CD14-positive monocyte (primary cell): ENCODE measurements at places on chromosomes 2 and 18.
A peak's percentile ranks its signal among the peaks of the same experiment; 100 is the strongest.

DNA sequence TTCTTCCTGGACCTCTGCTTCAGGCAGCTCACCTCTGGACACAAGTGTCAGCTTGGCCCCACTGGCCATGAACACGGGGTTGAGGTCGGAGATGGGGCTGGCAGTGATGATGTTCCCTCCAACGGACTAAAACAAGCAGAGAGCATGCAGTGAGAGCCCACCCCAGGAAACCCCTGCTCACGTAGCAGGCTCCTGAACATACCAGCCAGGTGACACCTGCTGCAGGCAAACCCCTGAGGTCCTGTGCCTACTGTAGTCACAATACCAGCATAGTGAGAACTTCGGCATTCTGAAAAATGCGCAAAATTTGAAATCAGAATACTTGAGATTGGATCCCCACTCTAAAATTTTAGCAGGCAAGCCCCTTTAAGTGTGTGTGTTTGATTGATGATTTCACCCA, 32.9 kb downstream of the XDH start:
- DNase-seq = no peak

DNA sequence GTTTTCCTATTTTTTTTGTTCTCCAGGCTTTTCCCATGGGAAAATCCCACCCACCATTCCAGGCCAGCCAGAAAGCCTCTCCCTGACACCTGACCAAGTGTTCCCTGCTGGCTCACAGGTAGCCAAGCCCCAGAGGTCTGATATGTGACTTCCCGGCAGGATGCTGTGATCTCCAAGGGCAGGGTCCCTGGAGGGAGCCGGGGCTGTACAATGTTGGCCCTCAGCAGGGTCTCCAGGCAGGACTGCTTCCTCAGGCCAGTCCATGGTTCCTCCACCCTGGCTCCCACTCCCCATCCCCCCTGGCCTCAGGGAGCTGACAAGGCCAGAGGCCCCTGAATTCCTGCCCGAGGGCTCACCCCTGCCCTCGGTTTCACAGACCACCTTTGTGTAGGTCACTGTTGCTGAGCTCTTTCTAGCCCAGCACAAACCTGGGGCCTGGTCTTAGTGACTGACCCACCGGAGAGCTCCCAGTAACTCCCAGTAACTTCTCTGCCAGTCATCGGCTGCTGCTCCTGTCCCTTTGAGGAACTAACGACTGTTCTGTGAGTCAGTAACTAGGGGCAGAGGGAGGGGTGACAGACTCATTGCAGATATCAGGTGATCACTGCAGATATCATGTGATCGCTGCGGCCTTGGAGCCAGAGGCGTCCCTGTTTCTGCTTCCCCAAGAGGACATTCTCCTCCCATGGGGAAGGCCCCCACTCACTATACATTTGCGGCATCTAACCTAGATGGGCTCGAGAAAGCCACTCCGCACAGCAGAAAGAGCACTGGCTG, 38.7 kb downstream of the SDC1 start:
- peak; percentile 88 for DNase-seq

DNA sequence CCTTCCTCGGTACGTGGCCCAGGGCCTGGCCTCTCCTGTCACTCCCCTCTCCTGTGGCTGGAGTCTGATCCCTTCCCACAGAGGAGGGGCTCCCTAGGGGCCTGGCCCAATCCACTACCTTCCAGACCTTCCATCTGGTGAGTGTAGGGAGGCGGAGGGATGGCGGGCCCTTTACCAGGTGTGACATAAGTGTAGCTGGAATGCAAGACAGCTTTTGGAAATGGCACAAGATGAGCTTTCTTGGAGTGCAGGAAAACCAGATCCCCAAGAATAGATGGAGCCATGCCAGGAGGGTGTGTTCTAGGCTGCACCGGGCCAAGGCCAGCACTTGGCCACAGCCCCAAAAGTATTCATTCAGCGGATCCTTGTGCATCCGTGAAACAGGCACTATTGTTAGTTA, 30.1 kb downstream of the IGFBP5 start:
- DNase-seq = no peak

- DNase-seq = no peak
Measured at GRCh38 chr2:181552808-181553207, 95.6 kb downstream of the ITGA4 start.

DNA sequence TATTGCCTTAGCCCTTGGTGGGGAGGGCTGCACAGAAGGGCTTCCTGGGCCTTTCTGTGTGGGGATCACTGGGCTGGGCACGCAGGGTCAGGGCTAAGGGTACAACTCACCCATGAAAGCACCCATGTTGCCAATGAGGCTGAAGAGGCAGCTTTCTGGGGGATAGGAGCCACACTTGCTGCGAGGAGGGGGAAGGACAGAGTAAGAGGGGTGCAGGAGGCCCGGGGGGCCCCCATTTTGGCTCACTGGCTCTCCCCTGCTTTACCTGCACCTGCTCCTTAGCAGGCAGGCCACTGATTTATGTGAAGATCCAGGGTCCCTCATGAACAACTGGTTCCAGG, 2.3 kb downstream of the TMEM150A start:
- DNase-seq = no peak

DNA sequence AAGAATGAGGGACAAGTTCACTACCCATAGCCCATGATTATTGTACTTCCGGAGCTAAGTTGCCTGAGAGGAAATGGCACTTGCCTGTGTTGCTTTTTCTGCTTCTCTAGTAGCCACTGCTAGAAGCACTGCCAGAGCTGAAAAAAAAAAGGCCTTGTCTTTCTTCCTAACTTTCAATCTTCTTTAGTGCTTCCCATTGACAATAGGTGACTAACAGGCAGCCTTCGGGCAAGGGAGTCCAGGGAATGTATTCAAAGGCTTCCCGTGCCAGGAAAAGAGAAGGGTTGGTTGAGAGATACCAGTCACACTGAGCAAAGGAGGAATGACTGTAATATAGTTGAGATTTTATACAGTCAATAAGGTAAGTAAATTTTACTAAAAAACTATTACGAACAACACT, 242.0 kb downstream of the CALCRL start:
- DNase-seq = no peak
